ENCODE measurements at places on chromosomes 4 and X.

- DNase-seq, result no peak
Measured at GRCh38 chr4:55125763-55126541, 557 bp upstream of the KDR start.

DNA sequence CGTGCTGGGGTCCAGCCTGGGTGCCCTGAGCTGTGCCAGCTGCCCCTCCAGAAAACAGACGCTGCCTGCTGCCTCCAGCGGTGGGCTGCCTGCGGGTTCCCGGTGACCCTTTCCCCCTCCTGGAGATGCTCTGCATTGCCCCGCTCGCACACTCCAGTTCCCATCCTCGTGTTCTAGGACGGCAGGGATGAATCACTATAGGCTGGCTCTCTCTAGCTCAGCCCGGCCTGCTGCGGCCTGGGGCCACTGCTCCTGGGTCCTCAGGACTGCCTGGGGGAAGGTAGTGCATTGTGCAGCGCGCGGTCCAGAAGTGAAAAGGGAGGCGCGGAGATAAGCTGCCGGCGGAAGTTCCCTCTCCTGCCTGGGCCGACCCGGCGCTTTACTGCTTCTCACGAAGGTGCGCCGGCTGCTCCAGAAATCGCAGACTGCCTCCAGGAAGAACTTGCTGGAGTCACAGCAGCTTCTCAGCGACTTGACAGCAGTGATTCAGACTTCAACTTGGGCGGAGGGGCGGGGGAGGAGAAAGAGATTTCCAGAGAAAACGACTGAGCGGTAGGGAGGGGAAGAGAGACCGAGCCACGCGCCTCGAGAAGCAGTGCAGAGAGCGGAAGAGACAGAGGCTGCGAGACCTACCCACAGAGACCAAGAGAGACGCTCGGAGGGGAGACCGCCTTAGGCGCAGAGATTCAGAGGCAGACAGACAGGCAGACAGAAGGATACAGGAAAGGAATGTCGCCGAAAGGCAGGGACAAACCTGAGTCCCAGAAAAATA is 6.7 kb upstream of the MSX1 start:
- DNase-seq, result no peak

- no peak for DNase-seq
Measured at GRCh38 chrX:133323431-133323830, 91.9 kb downstream of the GPC4 start.

DNA sequence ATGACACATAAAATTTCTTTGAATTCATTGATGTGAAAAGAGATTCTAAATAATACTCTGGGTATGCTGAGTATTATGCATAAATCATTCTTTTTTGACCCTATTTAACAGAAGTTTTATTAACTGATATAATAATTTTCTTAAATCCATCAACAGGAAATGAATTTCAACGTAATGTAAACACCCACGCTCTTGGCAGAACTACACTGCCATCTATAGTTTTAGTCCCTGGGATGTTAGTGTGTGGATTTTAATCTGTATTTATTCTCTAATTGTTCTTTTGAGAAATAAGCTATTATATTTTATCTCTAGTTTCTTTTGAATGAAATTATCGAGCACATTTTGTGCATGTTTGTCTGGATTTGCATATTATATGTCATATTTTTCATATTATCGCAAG is 666.8 kb upstream of the NDST4 start:
- no peak for DNase-seq
